Globus pallidus (tissue), 1 donor: ENCODE measurements at places on chromosomes 5 and 9.

- no peak for DNase-seq
Measured at GRCh38 chr9:116279230-116279629, 125.6 kb downstream of the PAPPA start.

GRCh38 chr9:11735391-11735790 is 957.8 kb upstream of the TYRP1 start:
- no peak for DNase-seq

GRCh38 chr9:92709954-92710353 is 40.0 kb upstream of the IPPK start:
- DNase-seq, result no peak

DNA sequence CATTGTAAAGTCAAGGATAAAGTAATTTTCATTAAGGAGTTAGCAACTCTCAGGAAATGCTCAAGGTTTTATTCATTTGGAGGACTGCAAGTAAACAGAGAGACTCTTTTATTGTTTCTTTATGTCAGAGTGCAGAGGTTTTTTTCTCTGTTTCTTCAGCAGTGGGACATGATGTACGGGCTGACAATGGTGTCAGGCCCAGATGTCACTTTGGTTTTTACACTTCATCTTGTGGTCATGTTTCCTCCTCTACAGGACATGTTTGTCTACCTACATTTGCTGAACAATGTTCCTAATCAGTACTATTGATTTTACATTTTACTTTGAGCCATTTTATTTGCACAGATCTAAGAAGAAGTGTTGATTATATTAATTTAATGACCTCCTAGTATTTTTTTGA is 72.8 kb upstream of the PARP8 start:
- no peak for DNase-seq

DNA sequence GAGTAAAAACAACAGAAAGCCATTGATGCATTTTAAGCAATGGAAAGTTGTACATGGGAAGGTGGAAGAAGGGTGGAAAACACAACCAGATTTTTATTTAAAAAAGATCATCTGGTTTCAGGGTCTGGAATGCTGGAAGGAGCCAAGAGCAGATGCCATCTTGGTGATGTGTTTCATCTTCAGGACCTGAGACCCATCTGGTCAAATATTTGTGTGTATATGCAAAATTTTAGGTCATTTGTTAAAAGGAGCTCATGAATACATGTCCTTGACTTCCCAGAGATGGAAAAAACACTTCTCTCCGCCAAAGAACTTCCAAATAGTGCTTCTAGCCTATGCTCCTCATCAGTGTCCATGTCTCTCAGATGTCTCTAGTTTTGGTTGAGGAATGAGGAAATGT is 110.6 kb upstream of the GDNF start:
- DNase-seq, result no peak

GRCh38 chr5:87367243-87367642 is 45.5 kb downstream of the CCNH start:
- DNase-seq, result no peak

DNA sequence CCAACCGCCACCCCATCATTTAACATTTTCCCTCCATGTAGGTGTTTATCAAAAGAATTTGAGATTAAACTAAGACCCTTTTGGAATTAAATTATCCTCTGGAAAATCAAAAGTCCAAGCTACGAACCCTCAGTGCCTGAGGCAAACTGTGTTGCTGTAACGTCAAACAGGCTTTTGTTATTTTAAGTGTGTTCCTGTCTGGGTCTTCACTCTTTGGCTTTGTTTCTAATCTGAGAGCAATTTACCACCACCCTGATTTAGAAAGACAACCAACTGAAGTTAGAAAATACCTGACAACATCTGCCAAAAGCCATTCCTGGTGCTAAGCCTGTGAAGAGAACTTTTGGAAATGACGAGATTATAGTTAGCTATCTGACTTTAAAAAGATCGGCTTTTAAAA is 199.9 kb downstream of the DIRAS2 start:
- no peak for DNase-seq

DNA sequence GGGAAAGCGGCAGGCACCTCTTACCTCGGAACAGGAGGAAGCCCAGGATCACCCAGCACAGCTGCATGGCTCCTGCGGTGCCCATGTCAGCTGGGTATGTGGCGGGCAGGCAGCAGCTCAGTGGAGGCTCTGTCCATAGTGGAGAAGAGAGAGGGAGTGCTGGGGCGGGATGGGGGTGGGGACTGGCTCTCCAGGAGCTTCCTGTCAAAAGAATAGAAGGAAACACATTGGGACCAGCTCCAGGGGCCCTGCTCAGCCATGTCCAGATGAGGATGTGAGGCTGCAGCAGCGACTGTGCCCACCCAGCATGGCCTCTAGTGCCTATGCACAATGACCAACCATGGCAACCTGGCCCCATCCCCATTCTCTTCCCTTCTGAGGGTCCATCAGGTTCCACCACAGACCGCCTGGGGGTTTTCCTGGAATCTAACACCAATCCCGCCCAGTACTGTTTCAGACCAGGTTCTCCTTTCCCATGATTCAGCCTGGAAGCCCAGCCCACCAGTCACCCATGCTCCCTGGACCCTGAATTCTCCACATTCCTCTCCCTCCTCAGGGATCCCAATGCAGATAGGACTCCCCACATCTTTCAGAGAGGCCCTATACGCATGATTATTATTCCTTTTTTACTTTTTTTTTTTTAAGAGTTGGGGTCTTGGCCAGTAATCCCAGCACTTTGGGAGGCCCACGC is at the start of gene ECSCR:
Gene ECSCR (minus strand): TSS at position 158 of the 691 bp plus-strand sequence. CDS start 73 bp downstream, at position 85.
- DNase-seq, result no peak

DNA sequence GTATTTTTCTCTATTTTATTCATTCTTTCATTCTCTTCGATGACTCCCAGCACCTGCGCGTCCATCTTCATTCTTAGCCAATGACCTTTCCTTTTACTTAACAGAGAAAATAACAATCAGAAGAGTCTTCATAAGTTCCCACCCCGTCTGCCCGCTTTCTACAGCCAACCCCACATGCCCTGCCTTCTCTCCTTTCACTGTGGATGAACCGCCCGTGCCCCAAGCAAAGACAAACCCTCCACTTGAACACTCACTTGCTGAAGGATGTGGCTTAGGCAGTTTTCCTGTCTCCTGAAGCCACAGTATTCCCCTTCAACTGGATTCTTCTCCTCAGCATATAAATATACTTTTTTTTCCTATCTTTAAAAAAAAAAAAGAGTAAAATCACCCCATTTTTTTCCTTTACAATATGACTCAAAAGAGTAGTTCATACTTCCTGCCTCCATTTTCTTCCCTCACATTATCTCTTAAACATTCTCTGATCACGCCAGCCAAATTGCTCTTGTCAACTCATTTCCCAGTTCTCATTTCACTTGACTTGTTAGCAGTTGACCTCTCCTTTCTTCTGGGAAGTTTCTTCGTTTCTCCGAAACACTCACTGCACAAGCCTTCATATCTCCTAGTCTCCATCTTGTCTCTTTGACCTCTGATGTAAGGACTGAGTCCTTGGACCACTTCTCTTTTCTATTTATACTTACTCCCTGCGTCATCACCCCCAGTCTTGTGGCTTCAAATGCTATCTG is 11.1 kb downstream of the NIPSNAP3B start:
- peak; percentile 37 for DNase-seq

- DNase-seq, result peak; percentile 33
Measured at GRCh38 chr9:5186416-5187169, 1.2 kb upstream of the INSL6 start.

- no peak for DNase-seq
Measured at GRCh38 chr9:136657974-136658848, 4.5 kb upstream of the EGFL7 start.

GRCh38 chr9:1659363-1659690 is 355.8 kb upstream of the SMARCA2 start:
- DNase-seq, result no peak

DNA sequence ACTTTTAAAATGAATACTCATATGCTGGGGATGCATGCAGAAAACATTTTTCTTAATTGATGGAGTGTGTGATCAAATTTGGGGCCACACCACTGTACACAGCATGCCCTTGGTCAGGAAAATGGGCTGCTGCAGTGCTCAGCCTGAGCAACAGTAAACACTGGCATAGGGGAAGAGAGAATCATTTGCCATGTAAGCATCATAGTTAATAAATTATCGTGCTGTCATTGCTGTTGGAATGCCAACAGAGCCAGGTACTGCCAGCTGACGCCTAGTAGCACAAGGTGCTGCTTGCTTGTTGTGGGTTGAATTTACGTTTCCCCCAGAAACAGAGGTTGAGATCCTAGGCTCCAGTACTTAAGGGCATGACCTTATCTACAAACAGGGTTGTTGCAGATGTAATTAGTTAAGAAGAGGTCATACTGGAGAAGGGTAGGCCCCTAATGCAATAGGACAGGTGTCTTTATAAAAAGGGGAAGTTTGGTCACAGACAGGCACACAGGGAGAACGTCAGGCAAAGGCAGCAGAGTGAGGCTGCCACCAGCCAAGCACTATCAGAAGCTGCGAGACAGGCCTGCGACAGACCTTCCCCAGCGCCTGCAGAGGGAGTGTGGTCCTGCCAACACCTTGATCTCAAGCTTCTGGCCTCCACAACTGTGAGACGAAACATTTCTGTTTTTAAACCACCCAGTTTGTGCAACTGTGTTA is 25.3 kb downstream of the DAP start:
- DNase-seq, result no peak

- no peak for DNase-seq
Measured at GRCh38 chr9:95058795-95059386, 258.6 kb downstream of the FANCC start.

- DNase-seq, result no peak
Measured at GRCh38 chr9:115106642-115107041, 11.3 kb downstream of the TNC start.

DNA sequence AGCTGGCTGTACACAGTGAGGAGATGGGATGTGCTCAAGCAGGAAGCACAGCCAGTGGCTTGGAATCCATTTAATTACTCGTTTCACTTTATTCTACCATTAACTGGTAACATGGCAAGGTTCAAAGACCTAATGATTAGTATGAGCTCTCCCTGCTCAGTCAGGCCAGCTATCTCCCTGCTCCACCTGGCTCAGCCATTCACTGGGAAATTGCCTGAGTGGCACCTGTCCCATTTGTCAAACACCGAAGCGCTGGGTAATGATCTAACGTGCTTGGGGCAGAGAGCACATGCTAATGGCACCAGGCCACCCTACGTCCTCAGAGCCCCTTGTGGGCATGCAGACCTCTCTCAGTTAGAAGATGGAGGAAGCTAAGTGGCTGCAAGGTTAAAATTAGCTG is 162.2 kb downstream of the TTLL11 start:
- no peak for DNase-seq

DNA sequence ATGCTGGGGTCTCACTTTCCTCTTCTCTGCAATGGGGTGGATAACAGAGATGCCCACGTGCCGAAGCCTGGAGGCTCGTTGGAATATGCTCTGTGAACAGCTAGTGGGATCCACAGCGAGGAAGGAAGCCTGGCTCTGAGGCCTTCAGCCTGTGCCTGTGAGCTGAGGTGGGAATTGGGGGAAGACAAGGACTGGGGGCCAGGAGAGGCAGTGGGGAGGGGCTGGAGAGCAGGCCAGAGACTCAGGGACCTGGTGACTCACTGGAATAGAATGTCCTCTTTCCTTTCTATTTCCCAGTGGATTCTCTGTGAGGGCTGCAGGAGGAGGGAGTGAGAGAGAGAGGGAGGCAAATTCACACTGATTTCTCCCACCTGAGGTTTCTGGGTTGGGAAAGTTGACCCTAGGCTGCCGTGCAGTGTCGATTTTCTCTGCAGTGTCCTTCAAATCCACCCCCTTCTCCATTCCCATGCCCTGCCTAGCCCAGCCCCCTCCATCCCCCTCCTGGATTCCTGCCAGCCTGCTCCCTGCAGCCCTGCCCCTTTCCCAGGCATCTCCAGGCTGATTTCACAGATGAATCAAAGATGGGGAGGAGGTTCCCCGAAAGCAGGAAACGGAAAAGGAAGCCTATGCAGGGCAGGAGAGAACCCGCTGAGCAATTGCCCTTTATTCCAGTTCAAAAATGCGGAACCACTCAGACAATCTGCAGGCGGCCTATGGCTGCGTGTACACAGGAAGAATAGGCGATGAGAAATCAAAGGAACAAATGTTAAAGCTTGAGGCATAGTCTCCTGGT is 1.4 kb upstream of the SPAAR start:
- no peak for DNase-seq

- DNase-seq, result peak; percentile 100
Measured at GRCh38 chr9:89310475-89311345, at the start of gene CKS2. TSS of gene CKS2 (plus strand) at chr9:89311195. CDS start at chr9:89311293, 98 bp downstream.

DNA sequence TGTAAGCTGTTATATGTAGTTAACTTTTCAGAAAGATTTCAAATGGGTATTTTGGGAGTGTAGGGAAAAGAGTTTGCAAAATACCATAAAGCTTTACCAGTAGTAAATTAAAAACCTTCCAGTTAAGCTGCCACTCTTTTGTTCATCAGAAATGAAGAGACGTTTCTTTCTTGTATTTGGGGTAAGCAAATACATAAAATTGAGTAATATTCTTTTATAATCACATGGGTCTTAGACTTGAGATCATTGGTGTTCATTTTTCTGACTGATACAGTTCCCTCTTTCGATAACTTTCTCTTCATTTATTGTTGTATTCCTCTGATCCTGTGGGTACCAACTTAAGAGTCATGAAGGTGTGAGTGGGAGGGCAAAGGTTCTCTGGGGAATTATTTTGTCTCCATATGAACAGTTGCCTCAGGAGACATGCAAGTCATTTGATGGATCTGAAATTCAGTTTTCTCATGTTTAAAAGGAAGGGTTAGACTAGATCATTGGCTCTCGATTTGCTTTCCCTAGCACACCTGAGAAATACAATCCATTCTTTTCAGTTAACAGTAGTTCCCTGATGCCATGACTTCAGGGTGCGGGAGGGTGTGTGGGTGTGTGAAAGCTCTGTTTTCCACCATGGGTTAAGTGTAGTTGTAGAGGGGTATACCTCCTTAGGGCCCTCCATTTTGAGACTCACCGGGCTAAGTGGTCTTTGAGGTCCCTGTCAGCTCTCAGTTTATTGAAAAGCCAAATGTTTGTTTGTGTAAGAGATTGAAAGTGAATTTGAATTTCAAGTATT is 47.7 kb downstream of the CNTRL start:
- DNase-seq, result no peak

DNA sequence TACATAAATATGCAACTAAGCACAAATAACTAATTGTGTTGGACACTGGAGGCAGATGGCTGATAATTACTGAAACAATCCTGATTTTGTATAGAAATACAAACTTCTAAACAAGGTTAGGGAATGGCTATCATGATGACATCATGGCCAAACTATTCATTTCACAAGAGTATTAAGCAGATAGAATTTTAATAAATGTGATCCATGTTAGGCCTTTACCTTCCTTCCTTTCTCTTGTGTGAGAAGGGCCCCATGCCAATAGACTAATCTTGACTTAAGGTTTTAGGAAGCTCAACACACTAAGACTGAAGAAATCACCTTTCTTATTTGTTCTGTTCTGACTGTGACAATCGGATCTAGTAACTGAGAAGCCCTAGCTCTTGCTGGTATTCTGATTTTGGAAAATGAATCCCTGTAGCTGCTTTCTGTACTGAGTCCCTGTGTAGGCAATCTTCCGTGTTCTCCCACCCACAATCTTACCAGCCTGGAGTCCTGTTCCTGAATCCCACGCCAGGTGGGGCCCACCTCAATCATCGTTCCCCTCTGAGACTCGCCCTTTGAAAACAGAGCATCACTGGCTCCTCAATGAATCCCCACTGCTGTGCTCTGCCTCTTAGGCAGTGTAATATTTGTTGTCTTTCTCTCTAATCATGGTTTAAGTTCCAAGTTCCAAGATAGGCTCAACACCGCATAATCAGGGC is 168.7 kb upstream of the GNA14 start:
- no peak for DNase-seq
